ENCODE measurements at places on chromosomes 12 and 14.

- DNase-seq = no peak
Measured at GRCh38 chr14:104286086-104286485, 147.7 kb downstream of the KIF26A start.

DNA sequence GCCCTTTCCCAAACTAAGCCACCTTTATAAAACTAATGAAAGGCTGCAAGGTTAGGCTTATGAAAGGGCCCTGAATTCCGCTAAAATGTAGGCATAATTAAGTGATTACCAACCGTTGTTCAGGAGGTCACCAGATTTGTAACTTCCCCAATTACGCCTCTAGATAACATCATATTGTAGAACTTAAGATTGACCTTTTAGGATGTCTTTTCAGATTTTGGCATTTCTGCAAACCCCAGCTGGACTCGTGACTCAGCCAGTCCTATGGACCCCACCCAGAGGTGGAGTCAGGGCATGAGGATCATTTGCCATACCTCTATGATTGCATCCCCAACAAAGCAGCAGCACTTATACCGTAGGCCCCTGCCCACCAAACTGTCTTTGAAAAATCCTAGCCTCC is 3.7 kb upstream of the LPCAT3 start:
- DNase-seq = no peak

- no peak for DNase-seq
Measured at GRCh38 chr12:49455501-49455900, 83.3 kb upstream of the KCNH3 start.

DNA sequence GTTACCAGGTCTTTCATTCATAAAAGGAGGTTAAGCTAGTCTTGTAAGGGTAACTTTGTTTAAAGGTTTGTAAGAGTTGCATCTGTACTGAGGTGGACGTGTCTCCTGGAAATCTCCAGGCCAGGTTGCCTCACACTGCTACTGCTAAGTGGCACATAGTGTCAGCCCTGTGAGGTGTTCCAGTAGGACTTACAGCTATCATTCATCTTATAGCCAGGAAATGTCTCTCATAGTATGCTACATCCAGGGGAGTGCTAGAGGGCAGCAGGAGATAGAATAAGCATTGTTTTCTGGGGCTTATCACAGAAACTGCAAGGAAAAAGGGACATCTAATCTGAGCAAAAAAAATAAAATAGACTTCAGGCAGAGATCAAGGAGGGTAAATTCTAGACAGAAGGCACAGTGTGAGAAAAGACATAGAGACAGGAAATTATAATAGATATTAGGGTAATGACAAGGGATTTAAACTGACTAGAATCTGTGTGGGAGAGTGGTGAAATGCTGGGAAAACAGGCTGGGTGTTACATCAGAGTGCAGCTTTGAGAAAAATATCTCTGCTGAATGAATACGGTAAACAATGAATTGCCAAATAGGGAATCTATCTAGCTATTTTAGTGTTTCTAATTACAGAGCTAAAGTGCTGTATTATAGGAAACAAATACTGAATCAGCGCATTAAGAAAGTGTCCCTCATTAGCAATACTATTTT is 205.1 kb upstream of the ABCD2 start:
- no peak for DNase-seq

DNA sequence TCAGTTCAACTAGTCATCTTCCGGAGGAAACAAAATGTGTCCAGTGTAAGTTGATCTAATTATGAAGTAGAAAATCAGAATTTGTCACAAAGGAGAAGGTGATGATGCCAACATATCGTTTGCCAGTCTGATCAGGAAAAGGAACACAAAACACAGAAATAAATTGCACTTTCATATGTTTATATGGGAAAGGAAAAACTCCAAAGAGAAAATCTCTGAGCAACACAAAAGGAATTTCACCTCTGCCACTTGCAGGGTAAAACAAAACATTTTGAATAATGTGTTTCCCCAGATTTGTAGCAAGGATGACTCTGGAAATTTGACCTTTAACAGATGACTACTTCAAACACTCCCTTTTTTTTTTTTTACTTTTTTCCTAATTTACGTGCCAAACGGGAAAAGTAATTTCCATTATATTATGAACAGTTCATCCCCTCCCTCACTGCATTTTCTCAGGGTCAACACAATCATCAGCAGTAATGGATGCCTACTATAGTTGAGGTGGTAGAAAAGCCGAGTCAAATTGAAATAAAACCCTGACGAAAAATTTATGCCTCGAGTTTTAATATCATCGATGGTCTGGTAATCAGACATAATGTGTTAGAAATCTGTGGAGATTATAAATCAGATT is 25.6 kb downstream of the MGAT4C start:
- DNase-seq = no peak

DNA sequence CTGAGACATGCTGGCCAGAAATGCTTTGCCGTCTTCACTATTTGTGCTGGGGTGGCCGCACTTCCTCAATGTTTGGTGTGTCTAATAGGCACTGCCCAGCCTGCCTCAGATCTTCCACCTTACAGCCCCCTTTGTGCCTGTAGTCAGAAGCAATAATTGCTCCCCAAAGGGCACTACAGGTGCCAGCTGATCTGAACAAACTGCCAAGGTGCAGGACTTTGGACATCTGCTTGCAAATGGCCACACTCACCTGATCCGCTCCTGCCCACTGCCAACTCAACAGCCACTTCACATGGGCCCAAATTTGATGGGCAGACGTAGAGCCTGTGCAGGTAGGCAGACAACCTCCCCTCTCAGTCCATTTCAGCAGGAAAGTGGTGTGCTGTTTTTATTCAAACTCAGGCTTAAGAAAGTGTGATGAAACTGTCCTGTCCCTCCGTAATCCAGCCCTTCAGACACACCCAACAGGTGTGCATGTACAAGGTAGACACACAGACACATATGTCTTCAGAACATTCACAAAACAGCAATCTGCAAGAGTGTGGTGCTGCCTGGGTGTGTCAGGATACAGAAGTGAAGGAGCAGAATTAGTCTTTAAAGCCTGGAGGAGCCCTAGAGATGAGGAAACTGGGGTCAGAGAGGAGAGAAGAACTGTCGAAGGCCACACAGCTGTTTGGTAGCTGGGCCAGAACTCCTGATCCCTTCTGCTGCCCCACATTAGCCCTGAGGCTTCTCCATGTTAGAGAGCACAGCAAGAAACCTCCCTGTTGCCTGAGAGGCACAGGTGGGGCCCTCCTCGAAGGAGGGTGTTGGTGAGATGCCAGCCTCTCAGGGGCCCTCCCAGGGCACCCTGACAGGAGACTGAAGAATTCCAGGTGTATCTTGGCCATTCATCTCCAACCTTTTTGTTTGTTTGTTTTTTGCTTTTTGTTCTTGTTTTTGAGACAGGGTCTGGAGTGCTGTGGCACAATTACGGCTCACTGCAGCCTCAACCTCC is 4.4 kb upstream of the KRT75 start:
- no peak for DNase-seq

DNA sequence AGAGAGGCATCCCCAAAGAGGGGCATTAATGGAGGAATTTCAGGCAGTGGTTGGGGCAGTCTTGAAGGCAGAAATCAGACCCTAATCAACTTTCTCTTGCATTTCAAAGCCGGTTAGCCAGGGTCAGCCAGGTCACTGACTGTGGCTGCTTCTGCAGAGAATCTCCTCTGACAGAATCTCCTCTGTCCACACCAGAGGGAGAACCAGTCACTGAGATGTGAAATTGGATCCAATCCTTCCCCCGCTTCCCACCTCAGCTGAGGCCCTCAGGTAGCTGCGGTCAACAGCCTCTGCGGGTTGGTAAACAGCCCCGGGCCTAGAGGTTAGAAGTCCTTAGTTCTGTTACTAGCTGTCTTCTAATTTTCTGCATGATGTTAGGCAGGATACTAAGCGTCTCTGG is 39.8 kb upstream of the NUAK1 start:
- no peak for DNase-seq

DNA sequence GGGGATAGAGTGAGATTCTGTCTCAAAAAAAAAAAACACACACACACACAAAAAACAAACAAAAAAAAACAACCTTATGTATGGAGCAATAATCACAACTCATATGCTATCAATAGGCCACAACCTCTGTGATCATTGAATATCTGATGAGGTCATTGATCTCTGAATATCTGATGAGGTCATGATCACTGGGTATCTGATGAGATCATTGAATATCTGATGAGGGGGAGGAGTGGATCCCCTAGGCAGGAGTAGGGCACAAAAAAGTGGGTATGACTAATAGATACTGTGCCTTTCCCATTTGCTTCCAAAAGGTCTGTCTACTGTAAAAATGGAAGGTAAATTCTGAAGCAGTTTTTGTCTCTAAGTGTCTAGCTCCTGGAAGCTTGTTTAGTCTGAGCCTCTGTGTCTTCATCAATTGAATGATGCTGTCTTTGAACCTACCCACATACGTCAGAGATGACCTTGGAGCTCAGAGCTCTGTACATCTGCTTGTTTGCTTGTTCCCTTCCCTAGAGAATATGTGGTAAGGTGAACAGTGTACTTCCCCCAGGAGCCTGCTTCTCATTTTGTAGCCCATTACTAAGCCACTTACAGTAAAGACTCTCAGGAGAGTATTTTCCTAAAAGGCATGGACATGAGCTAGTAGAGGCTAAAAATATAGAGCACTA is 13.6 kb downstream of the PAH start:
- DNase-seq = no peak

GRCh38 chr12:43760396-43760795 is 1.6 kb downstream of the IRAK4 start:
- no peak for DNase-seq

- no peak for DNase-seq
Measured at GRCh38 chr12:81859521-81859920, 100.4 kb upstream of the PPFIA2 start.

- no peak for DNase-seq
Measured at GRCh38 chr12:67352682-67353081, 83.5 kb downstream of the CAND1 start.

Measured in neural crest cell (in vitro differentiated cells).